ENCODE measurements at places on chromosomes 7 and 10. TPM values are rescaled to one million over a fixed set of nuclear protein-coding genes. Genes with fewer than 3 reads are reported as not detected.

FGL2 gene
- total RNA-seq: 1.3 TPM

DMBT1 gene
- not detected for total RNA-seq

HOXA1 gene
- total RNA-seq: 0.22 TPM

MRLN gene
- not detected for total RNA-seq

CUX1 gene
- 34.7 TPM for total RNA-seq

CREB5 gene
- total RNA-seq: not detected

DNA sequence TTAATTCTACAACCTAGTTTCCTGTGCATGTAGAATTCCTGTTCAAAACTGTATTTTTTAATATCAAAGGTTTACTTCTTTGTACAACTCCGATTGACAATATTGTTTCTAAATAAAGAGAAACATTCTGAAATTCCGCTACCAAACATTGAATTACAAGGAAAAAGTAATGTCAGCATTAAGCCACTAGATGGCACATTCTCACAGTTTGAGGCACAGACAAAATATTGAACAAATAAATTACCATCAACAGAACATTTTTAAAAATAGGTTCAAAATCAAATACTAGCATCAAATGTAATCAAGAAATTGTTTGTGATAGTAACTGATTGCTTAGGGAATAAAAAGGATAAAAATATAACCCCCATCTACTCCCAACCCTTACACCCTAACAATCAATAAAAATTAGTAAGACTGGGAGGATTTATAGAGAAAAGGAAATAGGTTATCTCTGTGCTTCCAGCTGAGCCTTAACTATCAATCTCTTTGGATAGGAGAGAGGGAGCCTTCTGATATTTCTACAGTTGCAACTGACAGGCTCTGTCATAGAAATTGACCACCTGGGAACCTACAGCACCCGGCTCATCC, 86.6 kb upstream of the C7orf33 start:
- no peak overlapping the region for H3K4me3 ChIP-seq
- H3K27me3 ChIP-seq: peaks cover 18% of the 10 kb centered on the region
- H3K27ac ChIP-seq: no peak overlapping the region
- peak; percentile 34 for DNase-seq

GRCh38 chr10:84552478-84552877, 224.1 kb downstream of the CCSER2 start:
- peaks cover 11% of the 10 kb centered on the region for H3K27me3 ChIP-seq
- no peak overlapping the region for H3K4me3 ChIP-seq
- no peak overlapping the region for H3K27ac ChIP-seq
- DNase-seq: no peak
- H3K36me3 ChIP-seq: no peaks in the 10 kb centered on the region
- H3K4me1 ChIP-seq: no peaks in the 10 kb centered on the region

Measured in activated CD4-positive, alpha-beta T cell treated with anti-CD3 and anti-CD28 coated beads, Interleukin-2, amount 10 ng/mL, durations not matched to agents 7 days and 5 days (primary cell).